ENCODE measurements at places on chromosomes 6 and 20.

- no peak for DNase-seq
Observed at GRCh38 chr6:169520104-169520503, 181.7 kb downstream of the WDR27 start.

DNA sequence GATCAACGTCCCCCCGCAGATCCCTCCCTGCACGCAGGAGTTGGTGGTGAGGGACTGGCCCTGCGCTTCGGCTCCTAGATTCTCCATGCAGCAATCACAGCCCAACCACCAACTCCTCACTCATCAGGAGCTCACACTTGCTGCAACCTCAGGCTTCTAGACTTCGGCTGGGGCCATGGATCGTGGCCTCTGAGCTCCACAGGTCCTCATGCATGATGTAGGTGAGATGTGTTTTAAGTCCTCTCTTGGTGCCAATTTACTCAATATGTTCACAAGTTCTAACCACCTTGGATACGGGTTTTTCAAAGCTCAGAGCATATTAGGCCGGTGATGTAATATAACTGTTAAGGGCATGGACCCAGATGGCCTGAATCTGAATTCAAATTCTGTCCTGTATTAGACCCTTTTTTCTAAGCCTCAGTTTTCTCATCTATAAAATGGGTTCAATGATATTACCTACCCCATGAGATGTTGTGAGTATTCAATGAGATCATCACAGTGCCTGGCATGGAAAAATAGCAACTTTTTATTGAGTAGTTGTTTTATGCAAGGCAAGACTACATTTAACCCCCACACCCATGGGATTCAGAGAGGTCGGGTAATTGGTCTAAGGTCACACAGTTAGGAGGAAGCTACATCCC lies 31.0 kb downstream of the SUN5 start:
- no peak for DNase-seq

DNA sequence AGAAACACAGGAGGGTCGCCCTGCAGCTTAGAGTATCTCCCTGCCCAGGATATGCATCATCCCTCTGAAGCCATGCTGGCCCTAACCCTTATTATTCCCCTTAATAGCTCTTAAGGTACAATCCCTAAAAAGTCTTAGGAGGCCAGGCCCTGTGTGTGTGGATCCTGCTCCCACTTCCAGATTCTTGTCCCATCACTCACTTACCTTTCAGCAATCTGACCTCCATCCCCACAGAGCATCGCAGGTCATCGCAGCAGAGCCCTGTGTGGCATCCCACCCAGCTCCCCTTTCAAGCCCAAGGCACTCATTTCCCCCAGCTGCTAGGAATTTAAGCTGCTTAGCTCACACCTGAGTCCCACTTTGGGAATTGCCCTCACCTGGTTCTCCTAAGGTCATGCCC lies 223.8 kb upstream of the SMLR1 start:
- DNase-seq = no peak

DNA sequence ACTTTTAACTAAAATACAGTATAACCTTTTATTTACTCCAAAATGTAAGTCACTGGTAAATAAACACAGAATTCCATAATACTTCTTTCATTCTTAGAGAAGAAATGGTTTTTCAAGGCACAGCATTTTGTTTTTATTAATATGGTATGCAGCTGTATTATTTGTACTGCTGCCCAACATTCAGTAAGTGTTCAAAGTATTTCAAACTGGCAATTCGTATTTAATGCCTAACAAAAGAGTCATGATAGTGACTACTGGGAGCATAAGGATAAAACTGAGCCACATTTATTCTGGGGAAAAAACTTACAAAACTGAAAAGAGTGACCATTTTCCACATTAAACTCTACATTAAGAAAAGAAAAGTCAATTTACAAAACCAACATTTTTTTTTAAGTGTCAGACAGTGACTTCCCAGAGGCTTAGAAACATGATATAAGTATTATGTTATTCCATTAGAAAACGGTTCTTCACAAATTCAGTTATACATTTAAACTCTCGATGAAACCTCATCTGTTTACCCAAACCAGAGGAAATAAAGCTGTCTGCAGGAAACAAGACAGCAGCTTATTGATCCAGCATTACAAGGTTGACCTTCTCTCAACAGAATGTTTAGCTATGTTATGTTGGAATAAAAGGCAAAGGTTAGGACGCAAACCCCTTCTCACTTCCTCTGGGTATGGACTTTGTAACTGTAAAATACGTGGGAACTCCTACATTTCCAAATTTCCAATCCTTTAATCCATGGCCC lies 24.3 kb downstream of the EPB41L2 start:
- no peak for DNase-seq

- DNase-seq = no peak
Observed at GRCh38 chr6:72761761-72762160, 139.9 kb downstream of the KCNQ5 start.

DNA sequence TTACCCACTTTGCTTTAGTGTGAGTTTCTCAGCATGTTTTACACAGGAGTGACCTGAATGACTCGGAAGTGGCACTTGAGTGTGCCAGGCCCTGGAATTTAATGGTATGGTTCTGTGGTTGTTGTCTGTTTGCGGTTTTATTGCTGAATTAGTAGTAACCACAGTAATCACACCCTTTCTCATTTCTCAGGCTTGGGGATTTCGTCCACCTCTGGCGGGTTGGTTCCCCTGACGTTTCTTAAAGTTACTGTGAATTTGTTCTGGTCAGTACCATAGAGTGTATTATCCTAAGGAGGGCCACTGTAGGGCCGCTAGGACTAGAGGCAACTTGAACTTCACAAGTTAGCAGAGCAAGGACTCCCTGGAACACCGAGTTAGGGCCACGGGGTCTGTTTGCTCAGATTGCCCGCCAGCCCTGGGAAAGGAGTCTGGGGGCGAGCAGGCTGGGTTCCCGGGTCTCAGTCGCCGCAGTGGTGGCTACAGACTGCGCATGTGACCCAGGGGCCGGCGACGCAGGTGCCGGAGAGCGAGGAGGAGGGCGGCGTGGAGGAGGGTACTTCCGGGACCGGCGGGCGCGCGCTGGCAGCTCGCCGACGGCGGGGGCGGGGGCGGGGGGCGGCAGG lies 546 bp upstream of the KLHL32 start:
- DNase-seq = peak; percentile 36

GRCh38 chr6:39558079-39558478 lies 167.1 kb downstream of the KIF6 start:
- no peak for DNase-seq

GRCh38 chr20:44967207-44967807 lies 995 bp downstream of the STK4 start:
- no peak for DNase-seq

GRCh38 chr6:30071858-30072257 lies 3.7 kb downstream of the RNF39 start:
- no peak for DNase-seq

DNA sequence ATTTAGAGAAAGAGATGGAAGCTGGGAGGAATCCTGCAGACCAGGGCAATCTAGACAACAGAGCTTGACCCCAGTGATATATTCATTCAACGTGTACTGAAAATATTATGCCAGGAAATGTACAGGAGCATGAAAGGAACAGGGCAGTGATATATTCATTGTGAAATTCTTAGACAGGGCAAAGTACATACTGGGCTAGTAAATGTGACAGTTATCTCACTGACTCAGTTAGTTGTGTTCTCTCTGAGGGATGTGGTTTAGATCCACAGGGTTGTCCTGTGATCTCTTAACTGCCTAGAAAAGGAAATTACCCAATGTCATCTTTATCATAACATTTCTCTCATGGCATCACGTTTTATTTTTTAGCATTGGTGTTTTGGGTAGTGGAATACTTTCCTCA lies 891.3 kb downstream of the EYS start:
- DNase-seq = no peak

GRCh38 chr6:1481286-1481685 lies 91.9 kb downstream of the FOXF2 start:
- no peak for DNase-seq

GRCh38 chr6:44539701-44540355 lies 152.3 kb downstream of the CDC5L start:
- no peak for DNase-seq

GRCh38 chr6:6803180-6803977 lies 214.9 kb downstream of the LY86 start:
- no peak for DNase-seq

- DNase-seq = no peak
Observed at GRCh38 chr6:27358786-27359185, 29.8 kb upstream of the ZNF391 start.

GRCh38 chr20:11832851-11833250 lies 84.8 kb upstream of the BTBD3 start:
- no peak for DNase-seq

GRCh38 chr6:151847064-151847463 lies 39.6 kb downstream of the ESR1 start:
- peak; percentile 39 for DNase-seq

DNA sequence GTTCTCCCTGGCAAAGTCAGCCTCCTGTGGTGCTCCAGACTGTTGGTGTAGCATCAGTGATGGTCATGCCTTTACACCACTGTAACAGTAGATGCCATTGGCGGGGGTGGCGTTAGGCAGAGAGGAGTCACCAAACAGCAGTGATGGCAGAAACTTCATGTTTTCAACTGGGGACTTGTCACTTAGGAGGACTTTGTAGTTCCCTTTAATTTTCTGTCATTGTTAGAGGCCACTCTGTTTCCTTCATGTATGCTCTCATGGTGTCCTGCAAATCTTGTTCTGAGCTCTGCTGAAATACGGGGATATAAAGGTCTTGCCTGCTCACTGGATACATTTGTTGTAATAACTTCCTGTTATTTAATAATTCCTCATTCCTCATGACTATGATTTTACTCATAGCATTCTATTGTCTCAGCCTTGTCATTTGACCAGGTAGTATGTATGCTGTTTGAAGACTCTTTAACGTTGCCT lies 4.6 kb downstream of the MAP3K4 start:
- DNase-seq = no peak

DNA sequence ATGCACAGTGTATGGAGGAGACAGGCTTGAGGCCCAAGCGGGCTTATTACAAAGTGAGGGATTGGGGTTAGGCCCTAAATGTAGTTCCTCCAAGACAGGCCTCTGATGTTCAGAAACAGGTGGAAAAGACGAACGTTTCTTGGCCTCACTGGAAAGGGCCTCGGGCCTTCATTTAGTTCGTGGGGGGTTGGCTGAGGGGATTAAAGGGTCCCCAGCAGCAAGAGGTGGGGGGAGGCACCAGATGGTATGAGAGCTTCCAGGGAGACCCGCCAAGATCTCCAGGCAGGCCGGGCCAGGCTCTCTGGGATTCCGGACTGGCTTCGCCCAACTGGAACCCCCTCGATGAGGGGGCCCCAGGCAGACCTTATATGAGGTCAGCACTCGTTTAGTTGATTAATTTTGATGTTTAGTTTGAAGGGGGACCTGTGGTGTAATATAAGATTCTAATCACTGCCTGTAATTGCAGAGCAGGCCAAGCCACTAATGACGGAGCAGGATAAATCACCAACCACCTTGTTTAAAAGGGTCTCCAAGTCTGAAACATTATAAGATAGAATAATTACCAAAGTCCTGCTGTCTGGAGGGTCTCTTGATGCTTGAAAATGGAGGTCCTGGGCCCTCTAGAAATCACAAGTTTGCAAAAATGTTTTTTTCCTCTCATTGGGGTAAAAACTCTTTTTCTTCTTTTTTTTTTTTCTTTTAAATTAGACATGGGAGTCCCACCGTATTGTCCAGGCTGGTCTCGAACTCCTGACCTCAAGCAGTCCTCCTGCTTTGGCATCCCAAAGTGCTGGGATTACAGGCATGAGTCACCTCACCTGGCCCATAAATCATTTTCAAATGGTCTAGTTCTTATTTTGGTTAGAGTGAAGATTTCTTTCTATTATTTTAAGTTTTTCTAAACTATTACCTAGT lies 2.2 kb downstream of the HMGA1 start:
- no peak for DNase-seq

GRCh38 chr6:14841901-14842421 lies 403.9 kb upstream of the JARID2 start:
- no peak for DNase-seq

GRCh38 chr6:20916086-20916485 lies 381.8 kb downstream of the CDKAL1 start:
- no peak for DNase-seq

GRCh38 chr6:55174211-55175026 lies at the start of gene HCRTR2:
HCRTR2 (plus strand) TSS chr6:55174515; CDS start chr6:55174588, 73 bp downstream.
- peak; percentile 9 for DNase-seq

DNA sequence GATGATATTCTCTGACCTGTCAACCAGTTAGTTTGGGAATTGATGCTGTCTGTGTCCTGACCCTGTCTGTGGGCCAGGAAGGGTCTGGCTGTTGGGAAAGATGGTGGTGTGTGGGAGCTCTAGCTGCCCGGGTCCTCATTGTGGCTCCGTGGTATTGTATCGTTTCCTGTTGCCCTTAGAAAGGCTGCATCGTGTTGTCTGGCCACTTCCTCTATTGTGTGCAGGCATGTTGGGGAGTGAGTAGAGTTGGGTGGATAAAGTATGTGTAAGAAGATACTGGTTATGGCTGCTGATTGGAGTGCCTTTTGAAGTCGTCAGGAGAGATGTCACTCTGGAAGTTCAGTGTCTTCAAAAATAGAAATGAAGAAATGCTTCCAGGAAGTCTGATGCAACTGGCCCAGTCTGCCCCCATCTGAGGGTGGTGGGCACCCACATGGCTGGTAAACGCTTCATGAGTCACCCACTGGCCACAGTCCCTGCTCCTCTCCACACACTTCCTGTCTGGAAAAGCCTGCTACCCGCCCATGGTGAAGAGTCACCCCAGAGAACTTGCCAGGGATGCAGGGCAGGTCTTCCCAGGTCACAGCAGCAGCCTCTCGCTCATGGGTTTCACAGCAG lies 27.9 kb downstream of the PPARD start:
- DNase-seq = no peak

DNA sequence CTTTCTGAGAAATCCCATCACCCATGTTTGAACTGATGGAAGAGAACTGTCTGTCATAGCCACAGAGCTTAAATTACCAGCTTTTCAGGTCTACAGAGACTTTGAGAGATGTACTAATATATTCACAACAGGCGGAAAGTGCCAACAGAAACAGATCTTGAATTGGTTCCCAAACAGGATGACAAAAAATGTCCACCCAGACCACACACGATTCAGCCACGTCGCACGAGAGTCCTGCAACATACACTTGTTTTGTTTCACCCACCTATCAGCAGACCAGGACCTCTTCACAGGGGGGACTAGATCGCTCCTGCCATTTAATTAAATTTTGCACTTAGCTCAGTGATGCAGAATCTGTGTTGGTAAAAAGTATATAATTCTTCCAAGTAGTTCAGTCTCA lies 187.1 kb upstream of the CEP162 start:
- DNase-seq = no peak

- no peak for DNase-seq
Observed at GRCh38 chr20:41072915-41073314, 44.3 kb downstream of the TOP1 start.

GRCh38 chr20:33915726-33916331 lies 77.9 kb upstream of the RALY start:
- no peak for DNase-seq

GRCh38 chr6:91879386-91879995 lies 1292.6 kb upstream of the MAP3K7 start:
- DNase-seq = no peak

Measured in NT2/D1 (cell line).